ENCODE measurements at places on chromosomes 7 and 10.

GRCh38 chr7:25215694-25216335 is 12.5 kb downstream of the NPVF start:
- no peak for DNase-seq

- DNase-seq: no peak
Measured at GRCh38 chr10:21980691-21981090, 22.8 kb downstream of the DNAJC1 start.

DNA sequence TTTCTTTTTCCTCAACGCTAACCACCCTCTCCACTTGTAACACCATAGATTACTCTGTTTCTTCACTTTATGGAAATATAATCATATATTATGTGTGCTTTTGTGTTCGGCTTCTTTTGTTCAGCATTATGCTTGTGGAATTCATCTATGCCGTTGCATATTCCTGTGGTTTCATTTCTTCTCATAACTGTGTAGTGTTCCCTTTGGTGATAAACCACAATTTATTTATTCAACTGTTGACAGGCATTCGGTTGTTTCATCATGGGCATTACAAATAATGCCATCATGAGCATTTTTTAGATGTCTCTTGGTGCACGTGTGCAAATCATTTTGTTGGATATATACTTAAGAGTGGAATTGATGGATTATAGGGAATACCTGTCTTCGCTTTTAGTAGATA is 12.1 kb downstream of the AVL9 start:
- no peak for DNase-seq

DNA sequence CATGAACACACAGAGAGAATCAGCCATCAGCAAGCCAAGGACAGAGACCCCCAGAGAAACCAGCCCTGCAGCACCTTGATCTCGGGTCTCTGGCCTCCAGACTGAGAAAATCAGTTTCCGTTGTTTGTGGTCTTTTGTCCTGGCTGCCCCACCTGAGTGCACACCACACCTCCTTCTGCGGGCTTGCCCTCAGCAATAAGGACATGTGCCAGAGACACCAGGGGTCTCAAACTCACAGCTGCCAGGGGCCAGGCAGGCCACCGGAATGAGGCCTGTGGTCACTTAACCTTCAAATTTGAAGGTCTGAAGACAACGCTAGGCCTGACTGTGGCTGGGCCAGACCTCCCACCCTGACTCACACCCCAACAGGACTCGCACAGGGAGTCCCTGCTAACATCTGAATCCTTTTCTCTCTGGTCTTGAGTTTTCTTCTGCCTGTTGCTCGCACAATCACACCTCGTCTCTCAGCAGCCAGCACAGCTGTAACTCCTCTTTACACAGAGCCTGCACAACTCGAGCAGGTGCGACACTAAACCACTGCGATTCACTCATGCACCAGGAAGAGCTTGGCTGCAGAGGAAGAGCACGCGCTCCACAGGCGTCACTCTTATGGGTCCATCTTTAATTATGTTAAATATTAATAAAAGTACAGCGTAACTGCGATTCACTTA is 86.2 kb downstream of the CHST15 start:
- DNase-seq: no peak

GRCh38 chr10:106139915-106140314 is 1024.6 kb downstream of the SORCS1 start:
- DNase-seq: no peak

GRCh38 chr10:99527526-99528493 is 4.9 kb upstream of the NKX2-3 start:
- DNase-seq: no peak

DNA sequence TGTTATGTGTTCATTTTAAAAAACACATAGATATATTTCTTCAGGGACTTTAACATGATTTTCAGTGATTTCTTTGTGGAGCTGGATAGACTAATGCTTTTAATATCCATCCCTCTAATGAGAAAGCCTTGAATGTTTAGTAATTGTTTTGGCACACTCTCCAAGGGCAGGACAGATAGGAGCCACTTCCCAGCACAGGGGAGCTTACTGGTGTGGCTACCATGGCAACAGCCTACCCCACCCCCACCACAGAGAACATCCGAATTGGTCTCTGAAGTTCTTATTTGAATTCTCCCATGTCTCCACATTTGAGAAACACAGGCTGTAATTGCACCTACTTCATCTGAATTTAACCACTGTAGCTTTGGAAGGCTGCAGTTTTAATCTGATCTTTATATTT is 87.7 kb downstream of the PRKG1 start:
- no peak for DNase-seq

GRCh38 chr7:50564171-50564570 is 1.0 kb downstream of the DDC start:
- DNase-seq: no peak

DNA sequence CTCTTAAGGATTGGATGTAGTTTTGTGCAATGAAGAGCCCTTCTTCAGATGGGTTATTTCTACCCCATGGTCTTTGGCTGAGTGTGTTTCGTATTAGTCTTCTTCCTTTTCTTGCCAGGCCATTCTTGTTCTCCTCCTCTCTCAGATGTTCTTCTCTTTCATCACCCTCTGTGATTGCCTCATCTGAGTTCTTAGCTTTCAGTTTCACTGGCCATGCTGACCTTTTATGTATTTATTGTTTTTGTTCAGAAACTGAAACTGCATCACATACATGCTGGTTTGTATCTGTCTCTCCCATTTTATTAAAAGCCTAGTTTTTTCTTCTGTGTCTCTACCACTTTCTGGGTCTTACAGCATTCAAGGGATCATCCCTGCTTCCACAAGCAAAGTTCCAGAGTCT is 21.7 kb upstream of the PCGF5 start:
- no peak for DNase-seq

DNA sequence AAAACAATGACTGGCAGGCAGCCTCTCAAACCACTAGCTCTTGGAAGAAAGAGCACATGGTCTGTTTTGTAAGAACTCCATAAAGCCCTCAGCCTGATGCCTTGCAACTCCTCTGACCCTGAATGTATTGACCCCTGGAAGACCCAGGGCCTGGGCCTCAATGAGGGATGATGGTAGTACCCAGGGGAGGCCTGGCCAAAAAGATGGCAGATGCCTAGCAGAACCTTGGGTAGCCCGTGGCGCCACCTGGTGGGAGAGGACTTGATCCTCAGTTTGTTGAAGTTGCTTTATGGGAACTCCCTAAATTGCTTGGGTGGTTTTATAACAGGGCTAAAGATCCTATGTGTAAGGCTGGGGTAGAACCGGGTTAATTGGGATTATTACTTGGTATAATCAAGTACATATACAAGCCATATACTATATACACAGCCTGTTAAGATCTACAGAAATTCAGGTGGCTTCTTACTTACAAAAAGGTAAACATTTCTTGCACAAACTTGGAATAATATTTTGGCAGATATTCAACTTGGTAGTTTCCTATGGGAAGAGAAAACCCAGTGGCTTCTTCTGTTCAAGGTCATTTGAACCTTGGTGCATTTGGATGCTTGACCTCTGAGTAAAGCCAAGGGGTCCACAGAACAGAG is 95.8 kb upstream of the CACUL1 start:
- no peak for DNase-seq

DNA sequence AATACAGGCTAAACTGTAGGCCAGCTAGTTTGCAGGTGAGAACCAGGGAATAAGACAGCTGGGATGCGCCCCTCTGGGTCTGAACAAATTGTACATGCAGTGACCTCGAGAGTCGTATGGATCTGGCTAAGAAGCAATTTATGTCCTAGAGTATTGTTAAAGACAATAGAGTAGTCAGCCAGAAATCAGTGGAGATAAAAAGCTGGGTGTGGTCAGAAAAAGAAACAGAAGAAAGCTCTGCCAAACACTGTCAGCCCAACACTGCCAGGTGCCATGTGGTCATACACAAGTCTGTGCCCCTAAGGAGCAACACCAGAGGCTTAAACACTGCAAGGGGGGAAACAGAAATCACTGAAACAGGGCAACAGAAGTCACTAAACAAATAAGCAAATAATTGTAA is 62.2 kb downstream of the CNOT4 start:
- no peak for DNase-seq

- no peak for DNase-seq
Measured at GRCh38 chr10:7593063-7593462, 73.7 kb downstream of the ITIH5 start.

GRCh38 chr10:127506094-127506493 is 43.0 kb upstream of the NPS start:
- DNase-seq: no peak

DNA sequence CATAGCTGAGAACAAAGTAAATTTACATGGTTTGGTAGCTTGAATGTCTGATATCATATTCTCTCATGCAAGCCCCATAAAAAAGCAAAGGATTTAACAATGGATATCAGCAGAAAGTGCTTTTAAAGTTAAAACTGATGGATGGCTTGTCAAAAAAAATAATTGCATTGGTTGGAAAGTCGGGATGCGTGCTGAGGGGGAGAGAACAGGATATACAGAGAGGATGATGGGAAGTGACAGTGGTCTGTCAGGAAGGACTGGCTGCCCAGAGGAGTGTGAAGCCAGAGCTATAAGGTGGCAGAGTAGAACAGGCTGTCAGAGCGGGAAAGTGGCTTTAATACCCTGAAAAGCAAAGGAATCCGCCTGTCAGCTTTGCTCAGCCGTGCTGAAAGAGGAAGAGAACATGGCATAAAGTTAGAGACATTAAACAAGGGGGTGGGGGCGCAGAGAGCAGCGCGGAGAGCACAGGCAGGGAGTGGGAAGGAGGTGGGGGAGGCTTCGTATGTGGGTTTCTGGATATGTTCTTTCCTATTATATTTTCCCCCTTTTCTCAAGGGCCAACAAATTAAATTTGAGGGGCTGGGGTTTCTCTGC is 493.0 kb downstream of the LRMDA start:
- DNase-seq: no peak

DNA sequence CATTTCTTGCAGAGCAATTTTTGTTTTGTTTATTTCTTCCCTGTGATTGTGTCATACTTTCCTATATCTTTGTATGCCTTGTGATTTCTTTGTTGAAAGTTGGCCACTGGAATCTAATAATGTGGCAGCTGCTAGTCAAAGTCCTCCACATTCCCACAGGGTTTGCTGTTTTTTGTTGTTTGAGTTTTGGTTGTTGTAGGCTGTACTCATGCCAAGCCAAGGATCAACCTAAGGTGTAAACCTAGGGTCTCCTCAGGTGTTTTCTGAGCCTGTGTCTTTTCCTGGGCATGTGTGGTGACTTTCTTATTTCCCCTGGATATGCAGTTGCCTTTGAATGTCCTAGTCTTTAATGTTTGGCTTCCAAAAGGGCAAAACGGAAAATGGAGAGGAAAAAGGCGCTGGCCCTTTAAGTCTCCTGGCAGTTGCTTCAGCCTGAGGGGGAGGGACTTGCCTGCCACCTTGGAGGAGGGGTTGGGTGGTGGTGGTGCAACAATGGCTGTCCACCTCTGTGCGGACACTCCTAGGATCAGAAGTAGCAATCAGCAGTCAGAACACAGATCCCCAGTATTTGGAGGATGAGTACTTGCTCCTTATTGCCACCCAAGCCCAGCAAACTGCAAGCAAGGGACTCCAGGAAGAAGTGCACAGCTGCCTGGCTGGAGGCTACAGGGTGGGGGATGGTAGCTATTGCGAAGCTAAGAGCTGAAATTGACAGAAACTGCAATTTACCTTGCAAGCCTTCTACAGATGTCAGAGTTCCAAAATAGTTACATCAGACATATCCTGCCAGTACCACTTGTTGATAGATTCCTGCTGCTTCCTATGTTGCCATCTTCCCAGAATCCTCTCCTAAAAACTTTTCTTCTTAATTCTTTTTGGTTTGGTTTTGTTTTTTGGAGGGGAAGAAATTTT is 5.6 kb upstream of the ZNF518A start:
- DNase-seq: no peak

DNA sequence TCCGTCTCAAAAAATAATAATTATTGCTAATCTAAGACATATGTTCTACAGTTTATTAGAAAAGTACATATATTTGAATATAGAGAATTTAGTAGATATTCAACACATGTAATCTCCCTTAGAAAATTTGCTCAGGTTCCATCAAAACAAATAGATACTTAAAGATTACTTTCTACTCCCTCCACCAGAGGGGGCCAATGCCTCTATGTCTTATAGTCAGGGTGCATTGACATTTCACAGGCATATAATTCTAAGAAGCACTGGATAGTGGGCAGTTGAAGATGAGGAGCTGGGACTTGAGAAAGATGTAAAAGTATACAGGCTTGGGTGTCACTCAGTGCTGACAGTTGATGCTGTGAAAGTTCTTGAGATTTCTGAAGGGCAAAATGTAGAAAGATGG is 301.6 kb upstream of the HPS1 start:
- DNase-seq: no peak

DNA sequence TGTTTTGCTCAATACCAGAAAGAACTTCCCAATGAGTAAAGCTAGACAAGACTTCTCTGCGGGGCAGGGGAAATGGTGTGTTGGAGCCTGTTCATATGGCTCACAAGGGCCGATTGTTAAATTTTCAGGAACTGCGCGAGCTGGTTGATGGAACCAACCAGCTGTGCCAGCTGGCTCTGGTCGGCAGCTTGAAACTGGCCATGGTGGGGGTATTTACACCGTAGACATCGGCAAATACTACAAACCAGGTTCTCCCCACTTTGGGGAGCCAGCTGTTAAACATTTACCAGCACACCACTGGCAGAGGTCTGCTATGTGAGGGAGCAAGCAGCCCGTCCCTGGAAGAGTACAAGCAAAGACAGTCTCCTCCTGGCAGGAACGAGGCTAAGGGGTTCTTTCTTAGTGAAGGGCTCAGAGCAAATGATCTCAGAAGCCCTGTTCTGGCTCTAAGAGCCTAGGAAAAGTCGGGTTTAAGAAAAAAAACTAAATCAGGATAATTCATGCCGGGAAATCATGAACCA is 8.8 kb upstream of the ZMIZ1 start:
- no peak for DNase-seq

DNA sequence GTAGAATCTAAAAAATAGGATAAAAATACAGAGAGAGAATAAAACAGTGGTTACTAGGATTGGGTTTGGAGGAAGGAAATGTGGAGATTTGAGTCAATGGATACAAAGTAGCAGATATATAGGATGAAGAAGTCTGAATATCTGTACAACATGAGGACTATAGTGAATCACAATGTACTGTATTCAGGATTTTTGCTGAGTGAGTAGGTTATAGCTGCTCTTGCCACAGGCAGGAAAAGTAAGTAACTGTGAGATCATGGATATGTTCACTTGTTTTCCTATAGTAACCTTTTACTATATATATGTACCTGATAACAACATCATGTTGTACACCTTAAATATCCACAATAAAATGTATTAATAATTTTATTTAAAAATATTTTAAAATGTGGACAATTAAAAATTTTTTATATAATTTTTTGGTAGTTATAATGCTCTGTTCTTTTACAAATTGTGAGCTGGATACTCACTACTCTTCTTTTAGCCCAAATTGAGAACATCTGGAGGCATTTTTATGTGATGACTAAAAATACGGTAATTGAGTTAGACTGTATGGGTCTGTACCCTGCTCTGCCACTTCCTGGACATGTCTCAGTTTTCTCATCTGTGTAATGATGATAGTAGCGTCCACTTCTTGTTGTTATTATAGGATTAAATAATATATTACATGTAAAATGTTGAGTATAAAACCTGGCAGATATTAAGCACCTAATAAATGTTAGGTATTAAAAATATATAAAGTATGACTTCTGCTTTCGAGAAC is 439.1 kb downstream of the AUTS2 start:
- no peak for DNase-seq

- DNase-seq: no peak
Measured at GRCh38 chr10:6513476-6513875, 66.6 kb downstream of the PRKCQ start.
